Activated T-cell treated with anti-CD3 and anti-CD28 coated beads for 48 hours (primary cell): ENCODE measurements at places on chromosomes 3 and 15.

GRCh38 chr3:124636101-124636862 lies 94.0 kb upstream of the UMPS start:
- no peak for DNase-seq

GRCh38 chr3:47339951-47340350 lies 40.9 kb upstream of the PTPN23 start:
- no peak for DNase-seq

DNA sequence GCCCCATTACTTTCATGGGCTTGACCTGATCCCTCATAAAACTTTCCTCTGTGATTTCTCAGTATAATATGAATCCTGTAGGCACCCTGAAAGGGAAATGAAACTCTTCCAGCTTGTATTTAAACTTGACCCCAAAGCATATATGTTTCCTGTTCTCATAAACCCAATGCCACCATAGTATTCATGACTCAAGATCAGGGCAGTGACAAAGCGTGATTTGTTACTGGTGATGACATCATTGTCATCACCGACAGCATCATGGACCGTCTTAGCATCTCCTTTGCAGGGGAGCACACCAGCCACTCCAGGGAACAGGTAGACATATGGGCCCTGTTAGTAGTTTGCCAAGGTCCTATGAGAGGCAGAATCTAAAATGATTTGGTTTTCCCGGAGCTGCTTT lies 741.2 kb downstream of the NR2F2 start:
- no peak for DNase-seq

DNA sequence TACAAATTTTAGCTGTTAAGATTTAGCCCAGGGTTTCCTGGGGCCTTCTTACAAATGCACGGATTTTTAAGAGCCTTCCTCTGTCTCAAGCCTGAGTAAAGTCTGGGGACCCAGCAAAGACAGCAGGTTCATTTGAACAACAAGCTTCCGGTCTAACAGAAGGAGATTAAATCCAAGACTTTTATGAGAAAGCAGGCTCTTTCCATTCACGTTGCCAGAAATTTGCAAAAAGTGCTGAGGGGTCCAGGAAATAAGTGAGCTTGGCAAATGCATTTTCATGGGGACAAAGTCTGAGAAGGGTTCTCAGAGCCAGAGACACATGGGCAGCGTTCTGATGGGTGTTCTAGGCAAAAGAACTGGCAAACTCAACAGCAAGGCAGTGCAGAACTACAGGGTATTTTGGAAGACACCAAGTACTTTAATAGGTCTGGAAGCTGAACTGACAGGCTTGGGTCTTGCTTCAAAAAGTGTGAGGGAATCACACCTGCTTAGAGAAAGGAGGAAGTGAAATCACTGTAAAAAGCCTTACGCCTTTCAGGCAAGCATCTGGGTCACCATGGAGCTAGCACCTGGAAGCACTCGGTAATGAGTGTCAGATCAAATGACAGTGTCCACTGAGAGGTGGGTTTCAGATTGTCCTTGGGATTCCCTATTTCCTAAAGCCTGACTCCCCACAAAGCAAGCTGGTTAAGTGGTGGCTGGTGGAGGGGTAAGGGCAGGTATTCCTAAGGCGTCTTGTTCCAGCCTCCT lies 115.8 kb upstream of the ARHGEF3 start:
- no peak for DNase-seq

GRCh38 chr3:59663076-59663850 lies 613.4 kb upstream of the CFAP20DC start:
- DNase-seq: no peak

DNA sequence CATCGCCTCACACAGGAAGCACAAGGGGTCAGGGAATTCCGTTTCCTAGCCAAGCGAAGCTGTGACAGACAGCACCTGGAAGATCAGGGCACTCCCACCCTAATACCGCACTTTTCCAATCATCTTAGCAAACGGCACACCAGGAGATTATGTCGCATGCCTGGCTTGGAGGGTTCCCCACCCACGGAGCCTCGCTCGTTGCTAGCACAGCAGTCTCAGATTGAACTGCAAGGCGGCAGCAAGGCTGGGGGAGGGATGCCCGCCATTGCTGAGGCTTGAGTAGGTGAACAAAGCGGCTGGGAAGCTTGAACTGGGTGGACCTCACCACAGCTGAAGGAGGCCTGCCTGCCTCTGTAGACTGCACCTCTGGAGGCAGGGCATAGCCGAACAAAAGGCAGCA lies 384.8 kb downstream of the CNTN6 start:
- no peak for DNase-seq

DNA sequence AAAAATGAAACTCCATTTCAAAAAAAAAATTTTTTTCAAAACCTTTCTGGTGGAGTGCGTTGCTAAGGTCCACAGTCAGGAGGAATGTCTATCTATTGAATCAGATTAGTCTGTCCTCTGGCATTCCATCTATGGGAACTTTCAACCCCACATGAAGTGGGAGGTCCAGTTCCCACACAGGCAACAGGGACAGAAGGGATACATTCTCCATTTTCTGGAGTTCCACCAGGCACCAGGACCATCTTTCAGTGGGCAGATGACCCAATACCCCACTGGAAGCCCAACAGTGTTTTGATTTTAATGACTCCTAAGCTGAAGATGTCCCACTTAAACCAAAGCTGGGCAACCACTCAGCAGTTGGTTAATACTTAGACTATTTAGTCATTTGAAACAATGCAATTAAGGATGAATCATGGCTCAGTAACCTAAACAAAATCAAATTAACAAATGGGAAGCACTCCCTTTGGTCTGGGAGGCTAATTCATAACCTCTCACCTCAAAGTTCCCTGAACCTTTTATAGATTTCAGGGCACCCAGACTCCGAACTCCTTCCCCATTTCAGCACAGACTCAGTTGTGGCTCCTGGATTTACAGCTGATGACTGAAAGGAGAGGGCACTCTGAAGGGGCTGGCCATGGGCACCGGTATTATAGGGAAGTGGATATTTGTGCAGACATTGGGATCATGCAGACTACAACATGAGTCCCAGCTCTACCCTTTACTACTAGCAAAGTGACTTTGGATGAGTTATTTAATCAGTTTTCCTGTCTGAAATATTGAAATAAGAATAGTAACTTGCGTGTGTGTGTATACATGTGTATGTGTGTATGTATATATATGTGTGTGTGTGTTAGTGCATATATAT lies 264.3 kb upstream of the LRTM1 start:
- DNase-seq: no peak

GRCh38 chr3:105448338-105448982 lies 81.8 kb downstream of the ALCAM start:
- no peak for DNase-seq

DNA sequence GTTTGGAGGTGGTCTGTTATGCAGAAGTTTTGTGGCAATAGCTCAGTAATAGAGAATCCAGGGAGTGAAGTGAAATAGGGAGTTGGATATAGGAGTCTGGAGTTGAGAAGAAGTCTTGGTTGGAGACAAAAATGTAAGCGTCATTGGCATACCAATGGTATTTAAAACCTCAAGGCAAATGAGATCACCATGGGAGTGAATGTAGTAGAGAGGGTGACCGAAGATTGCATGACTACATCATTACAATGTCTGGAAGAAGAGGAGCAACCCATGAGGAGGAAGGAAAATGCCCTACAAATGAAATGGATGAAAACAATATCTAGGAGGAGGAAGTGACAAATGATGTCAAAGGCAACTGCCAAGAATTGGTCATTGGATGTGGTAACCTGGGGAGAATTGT lies 54.4 kb downstream of the CNTN4 start:
- no peak for DNase-seq

- no peak for DNase-seq
Observed at GRCh38 chr15:38521316-38521715, 43.3 kb downstream of the RASGRP1 start.

- DNase-seq: no peak
Observed at GRCh38 chr3:54712539-54712938, 215.3 kb downstream of the LRTM1 start.

- no peak for DNase-seq
Observed at GRCh38 chr3:104687362-104687761, 679.3 kb upstream of the ALCAM start.

DNA sequence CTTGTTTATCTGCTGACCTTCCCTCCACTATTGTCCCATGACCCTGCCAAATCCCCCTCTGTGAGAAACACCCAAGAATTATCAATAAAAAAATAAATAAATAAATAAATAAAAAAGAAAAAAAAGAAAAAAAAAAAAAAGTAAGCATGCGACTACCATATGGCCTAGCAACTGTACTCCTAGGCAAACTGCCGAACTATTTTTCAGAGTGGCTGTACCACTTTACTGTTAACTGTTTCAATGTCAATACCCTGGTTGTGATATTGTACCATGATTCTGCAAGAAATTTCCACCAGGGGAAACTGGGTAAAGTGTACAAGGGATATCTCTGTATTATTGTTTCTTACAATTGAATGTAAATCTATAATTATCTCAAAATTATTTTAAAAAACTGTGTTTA lies 41.3 kb upstream of the MAP4 start:
- DNase-seq: no peak

GRCh38 chr3:58173029-58173668 lies 37.6 kb downstream of the DNASE1L3 start:
- no peak for DNase-seq

- no peak for DNase-seq
Observed at GRCh38 chr3:162354356-162354755, 857.7 kb downstream of the OTOL1 start.

GRCh38 chr15:59059076-59059597 lies 45.8 kb upstream of the CCNB2 start:
- no peak for DNase-seq

DNA sequence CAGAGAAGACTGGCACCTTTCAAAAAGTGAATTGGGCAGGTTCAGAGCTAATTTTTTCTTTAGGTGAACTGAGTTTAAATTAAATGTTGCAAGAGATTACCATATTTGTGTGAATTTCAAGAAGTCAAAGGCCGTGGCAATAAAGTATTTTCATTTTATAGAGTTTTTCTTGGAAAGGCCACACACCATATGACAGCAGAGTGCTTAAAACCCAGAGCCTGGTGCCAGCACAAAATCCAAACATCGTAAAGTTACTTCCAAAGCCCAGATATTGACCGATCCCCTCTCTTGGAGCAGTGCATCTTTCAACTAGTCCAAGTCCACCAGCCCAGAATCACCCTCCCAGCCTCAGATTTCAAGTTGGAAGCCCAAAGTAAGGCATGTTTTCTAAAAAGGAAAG lies 164.5 kb downstream of the VGLL4 start:
- DNase-seq: no peak

- DNase-seq: no peak
Observed at GRCh38 chr15:41079717-41080116, 36.4 kb downstream of the INO80 start.

GRCh38 chr15:72474466-72474911 lies 359 bp downstream of the ARIH1 start:
- DNase-seq: no peak

GRCh38 chr15:61697796-61698195 lies 362.5 kb downstream of the VPS13C start:
- no peak for DNase-seq

DNA sequence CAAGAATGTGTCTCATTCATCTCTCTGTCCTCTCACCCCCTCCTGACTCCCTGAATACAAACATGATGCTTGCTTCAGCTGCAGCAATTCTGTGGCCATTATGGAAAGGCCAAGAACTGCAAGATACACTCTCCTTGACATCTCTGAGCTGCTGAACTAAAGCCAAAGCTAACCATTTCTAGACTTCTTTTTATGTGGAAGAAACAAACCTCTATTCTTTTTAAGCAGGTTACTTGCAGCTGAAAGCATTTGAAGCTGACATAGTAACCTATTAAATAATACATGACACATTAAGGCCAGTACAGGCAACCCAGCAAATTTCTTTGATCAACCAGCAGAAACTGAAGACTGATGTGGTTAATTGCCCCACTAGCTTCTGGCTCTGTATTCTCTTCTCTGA lies 17.5 kb downstream of the FHIT start:
- no peak for DNase-seq

- DNase-seq: no peak
Observed at GRCh38 chr3:76624164-76624563, 415.7 kb upstream of the ROBO2 start.

DNA sequence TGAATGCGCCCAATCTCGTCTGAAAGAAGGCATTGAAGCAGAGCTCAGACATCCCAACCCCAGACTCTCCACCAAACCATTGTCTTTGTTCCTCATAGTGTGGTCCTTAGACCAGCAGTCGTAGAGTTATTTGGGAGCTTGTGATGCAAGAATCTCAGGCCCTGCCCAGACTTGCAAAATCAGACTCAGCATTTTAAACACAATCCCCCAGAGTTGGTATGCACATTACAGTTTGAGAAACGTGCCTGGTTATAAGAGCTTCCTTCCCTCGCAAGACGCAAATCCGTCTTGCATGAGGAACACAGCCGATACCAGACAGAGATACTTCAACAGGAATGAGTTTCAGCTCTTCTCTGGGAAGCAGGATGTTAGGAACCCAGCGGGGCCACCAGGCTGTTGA lies 38.9 kb upstream of the IREB2 start:
- no peak for DNase-seq

- no peak for DNase-seq
Observed at GRCh38 chr15:58678683-58679082, 70.8 kb downstream of the ADAM10 start.

DNA sequence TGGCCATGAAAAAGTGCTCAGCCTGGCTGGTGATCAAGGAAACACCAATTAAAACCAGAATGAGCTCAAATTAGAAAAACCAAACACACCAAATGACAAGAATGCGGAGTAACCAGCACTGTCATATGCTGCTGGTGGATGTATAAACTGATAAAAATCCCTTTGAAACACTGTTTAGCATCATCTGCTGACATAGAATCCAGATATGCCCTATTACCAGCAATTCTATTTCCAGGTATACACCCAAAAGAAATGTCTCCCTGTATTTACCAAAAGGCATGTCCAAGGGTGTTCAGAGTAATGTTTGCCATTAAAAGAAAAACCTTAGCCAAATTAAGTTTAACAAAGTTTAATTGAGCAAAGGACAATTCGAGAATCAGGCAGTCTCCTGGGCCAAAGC lies 138.6 kb downstream of the FMN1 start:
- no peak for DNase-seq

- no peak for DNase-seq
Observed at GRCh38 chr15:90270502-90271150, 5.2 kb downstream of the NGRN start.

- no peak for DNase-seq
Observed at GRCh38 chr3:43426388-43426787, 140.0 kb downstream of the SNRK start.

DNA sequence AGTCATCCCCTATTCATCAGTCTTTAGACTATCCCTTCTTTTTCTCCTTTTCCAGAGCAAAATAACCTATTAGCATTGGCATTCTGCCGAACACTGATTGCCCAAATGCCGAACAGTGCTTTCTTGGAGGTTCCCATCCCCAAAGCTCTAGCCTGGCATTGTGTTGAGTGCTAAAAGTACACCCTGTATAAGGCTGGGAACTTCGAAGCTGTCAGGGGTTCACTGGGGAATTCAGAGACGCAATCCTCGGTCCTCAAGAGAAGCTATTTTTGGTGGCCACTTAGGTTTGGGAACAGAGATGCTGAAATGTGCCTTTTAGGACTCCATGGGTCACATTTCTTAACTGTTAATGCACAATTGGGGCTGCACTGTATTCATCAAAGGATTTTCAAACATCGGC lies 8.4 kb downstream of the FRMD5 start:
- no peak for DNase-seq
